Activated CD4-positive, alpha-beta T cell treated with anti-CD3 and anti-CD28 coated beads for 36 hours (primary cell): ENCODE measurements at places on chromosomes 2 and 18. TPM values are rescaled to one million over a fixed set of nuclear protein-coding genes. Genes with fewer than 3 reads are reported as not detected.

Gene TTC21B
- 28.5 TPM for total RNA-seq

Gene SERPINB3
- not detected for total RNA-seq

DNA sequence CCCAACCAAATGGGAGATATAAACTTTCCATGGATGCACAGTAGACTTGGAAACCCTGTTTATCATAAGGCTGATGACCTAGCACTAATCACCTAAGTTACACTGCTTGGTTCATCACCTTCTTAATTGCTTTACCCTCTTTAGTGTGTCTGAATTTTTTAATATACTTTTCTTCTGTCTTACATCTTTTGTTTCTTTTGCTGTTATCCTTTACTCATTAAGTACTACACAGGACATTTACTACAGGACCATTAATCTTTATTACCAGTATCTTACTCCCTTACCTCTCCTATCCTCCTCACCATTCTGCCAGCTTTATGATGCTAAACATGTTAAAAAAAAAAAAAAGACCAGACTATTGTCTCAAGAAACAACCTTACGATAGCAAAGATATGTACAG lies 333.6 kb downstream of the KIAA1328 start:
- no peak for DNase-seq

- peak; percentile 68 for DNase-seq
These were observed 711 bp downstream of the SFXN5 start for GRCh38 chr2:73070643-73071359.

- DNase-seq: no peak
These were observed 41.6 kb upstream of the SH3BP4 start for GRCh38 chr2:234910186-234910679.

Gene CCDC102B
- total RNA-seq: 2.3 TPM

- peak; percentile 67 for DNase-seq
These were observed 15.2 kb upstream of the AGFG1 start for GRCh38 chr2:227456772-227457171.

DNA sequence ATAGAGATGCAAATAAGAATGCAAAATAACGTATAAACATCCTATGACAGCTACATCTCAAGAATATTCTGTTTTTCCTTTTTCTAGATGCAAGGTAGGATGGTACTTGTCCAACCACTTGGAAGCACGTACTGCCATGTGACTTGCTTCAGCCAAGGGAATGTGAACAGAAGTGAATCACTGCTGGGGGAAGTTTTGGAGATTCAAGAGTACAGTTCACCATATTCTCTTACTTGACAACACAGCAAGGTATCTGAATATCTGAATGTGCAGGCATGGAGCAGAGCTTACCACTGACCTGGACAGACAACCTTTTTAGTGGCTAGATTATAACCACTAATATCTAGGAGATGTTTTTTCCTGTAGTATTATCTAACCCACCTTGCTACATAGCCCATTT lies 53.0 kb downstream of the TRIP12 start:
- DNase-seq: no peak

DNA sequence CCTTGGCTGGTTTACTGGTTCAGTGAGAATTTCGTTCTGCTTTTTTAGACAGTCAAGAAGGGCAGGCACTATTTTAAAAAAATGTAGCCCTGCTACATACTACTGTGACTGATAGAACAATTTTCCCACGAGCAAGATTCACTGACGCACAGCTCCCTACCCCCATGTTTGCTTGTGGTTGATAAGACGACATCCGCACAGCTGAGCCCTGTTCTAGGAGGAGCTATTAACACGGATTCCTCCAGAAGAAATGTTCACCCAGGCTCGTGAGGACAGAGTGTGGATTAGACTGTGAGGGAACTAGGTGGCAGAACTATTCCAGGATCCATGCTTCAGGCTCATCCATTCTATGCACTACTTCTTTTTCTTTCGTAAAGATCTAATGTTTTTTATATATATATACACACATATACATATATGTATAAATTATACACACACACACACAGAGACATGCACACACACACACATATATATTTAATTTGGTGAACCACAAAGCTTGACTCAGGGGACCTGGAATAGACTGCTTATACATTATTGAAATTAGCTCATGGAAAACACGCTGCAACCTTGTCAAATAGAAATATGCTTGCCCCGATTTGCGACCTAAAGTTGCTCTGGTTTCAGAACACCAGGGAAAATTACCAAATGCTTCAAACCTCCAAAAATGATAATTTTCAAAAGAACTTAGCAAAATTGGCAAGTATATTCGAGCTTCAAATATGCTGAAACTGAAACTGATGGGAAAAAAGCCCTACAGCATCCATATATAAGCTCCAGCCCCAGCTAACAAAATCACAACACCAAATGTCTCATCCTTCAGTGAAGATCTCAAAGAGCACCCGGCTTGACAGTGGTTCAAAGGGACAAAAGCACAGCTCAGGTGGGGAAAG lies 370.4 kb downstream of the SOCS6 start:
- DNase-seq: peak; percentile 63

DNA sequence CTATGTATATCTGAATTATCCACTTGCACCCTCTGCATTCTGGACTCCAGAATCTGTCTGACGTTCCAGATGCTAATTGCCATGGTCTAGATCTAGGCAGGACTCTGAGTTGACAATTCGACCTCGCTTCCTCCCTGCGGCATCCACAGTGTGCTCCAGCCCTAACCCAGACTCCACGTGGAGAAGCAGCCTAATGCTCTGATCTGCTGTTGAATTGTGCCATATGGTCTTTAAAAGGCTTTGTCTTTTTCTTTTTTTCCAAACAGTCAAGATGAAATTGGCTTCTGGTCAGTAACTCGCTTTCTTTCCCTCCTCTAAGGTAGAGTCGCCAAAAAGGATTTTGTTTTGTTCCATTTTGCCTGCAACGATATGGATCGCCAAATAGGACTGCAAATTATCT lies 752.6 kb upstream of the ID2 start:
- DNase-seq: no peak

DNA sequence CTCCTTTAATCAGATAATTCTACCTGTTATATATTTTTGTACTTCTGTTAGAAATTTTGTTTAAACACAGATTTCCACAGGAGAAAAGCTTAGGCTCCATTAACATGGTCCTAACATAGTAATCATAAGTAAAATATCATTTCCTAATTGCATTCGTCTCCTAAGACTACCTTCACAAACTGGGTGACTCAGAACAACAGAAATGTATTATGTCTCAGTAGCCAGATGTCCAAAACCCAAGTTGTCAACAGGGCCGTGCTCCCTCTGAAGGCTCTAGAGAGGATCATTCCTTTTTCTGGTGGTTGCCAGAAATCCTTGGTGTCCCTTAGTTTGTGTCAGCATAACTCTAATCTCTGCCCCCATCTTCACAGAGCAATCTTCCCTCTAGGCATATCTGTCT lies 5.4 kb downstream of the FBXO15 start:
- no peak for DNase-seq

Gene CXCR2
- 0.32 TPM for total RNA-seq

Gene GRB14
- total RNA-seq: not detected

DNA sequence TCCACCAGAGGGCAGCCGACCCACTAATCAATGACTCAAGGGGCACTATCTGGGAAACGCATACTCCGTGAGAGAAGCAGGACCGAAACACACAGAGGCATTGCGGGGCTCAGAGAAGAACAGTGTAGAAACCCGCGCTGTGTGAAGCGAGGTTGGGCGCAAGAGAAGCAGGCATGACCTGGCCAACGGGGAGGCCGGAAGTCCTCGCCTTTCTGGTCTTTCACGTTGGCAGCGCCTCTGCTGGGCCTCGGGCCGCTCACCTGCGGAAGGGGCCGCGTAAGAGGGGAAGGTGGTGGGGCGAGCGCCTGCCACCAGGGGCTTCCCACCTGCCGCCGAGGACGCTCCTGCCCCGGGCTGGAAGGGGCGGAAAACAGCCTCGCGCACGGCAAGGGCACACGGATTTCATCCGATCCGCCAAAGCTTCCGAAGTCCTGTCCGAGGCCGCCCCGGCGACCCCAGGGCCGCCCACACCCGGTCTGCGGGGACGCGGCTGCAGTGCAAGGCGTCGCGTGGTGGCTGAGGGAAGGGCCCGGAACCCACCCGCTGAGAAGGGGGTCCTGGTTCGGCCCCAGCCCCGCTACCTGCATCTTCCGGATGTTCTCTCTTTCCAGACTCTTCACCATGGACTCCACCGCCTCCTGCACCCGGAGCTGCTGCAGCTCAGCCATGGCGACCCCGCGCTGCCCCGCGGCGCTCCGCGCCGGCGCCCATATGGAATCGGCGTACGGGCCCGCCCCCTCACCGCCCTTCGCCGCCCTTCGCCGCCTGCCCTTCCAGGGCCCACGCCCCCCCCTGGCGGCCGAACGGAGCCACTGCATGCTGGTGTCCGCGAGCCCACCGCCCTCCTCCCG lies at the start of gene FAM136A:
TSS of gene FAM136A (minus strand) at position 724 of the 851 bp plus-strand sequence. CDS start at position 668, 56 bp downstream.
- DNase-seq: peak; percentile 93

Gene GALR1
- total RNA-seq: not detected

Gene BMP10
- total RNA-seq: not detected

Gene ALPG
- total RNA-seq: not detected

DNA sequence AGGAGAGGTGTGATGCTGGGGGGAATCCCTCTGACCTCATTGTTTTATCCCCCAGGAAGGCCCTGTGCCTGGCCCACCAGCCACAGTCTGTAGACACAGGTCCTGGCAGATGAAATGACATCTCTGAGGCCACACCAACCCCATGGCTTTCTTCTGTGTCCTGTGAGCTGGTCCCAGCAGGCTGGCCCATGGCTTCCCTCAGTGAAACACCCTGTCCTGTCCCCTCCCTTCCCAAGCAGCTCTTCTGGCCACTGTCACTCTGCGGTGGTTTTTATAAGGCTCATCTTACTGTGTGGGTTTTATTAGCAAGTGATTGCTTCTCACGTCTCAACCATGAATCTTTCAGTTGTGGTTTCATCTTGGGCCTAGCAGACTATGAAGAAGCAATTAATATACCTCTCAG lies 102.8 kb upstream of the STPG4 start:
- DNase-seq: no peak

- no peak for DNase-seq
These were observed 13.0 kb downstream of the MCM6 start for GRCh38 chr2:135863233-135863632.

GRCh38 chr2:88813612-88814011 lies 122.1 kb downstream of the RPIA start:
- DNase-seq: peak; percentile 15

Gene PTPN2
- 72.9 TPM for total RNA-seq

Gene PER2
- total RNA-seq: 13.5 TPM

GRCh38 chr18:3360211-3360610 lies 89.8 kb upstream of the TGIF1 start:
- no peak for DNase-seq

Gene PROKR1
- not detected for total RNA-seq

Gene INO80D
- 17.6 TPM for total RNA-seq

- DNase-seq: no peak
These were observed 195.6 kb upstream of the COPS8 start for GRCh38 chr2:236889791-236890704.

Gene ALLC
- not detected for total RNA-seq

DNA sequence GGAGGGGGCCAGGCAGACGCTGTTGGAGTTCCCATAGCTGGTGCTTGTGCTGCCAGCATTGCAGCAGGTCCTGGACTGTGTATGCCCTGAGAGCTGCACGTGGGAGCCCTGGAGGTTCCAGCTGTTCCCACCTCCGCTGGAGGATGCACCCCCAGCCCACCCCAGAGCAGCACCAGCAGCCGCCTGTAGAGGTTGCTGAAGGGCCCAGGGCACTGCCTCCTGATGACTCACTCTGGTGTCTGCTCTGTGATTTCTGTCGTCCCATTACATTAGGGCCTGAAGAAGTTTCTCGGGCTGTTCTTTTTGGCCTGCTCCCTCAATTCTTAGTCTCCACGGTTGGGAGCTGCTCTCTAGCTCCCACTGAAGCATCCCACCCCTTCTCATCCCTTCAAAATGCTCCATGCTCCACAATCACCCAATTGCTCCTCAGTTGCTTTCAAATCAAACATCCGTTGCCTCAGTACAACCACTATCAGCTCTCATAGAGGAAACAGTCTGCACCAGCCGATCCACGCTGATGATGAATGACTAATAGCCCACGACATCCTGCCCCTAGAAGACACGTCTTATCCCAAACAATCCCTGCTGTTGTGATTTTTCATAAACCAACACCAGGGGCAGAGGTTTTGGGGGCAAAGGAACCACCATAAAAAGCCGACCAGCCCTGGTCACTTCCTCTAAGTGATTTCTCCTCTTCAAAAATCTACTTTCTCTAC lies 65.2 kb upstream of the RNF152 start:
- DNase-seq: no peak

Gene DAPL1
- not detected for total RNA-seq

Gene LINC00305
- total RNA-seq: not detected

DNA sequence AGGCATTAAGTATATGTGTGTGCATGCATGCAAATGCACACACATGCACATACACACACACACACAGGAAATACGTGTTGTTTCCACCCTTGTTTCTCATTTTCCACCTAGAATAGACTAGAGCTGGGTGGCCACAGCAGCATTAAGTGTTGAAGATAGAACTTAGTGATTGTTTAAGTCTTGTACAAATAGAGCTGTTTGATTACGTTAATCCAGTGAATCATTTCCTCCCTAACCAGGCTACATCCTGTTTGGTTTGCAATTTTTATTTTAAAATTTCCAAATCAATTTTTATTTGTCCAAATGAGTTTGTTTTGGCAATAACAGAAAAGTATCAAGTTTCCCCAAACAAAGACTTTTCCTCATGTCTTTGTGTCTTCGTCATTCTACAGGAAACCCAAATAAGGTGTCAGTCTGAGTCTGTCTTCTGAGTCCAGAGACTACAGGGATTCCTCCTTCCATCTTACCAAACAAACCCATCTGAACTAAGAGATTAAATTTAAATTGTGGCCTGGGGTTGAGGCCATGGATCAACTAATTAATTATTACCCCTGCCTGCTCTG lies 74.6 kb upstream of the GALNT5 start:
- DNase-seq: no peak

DNA sequence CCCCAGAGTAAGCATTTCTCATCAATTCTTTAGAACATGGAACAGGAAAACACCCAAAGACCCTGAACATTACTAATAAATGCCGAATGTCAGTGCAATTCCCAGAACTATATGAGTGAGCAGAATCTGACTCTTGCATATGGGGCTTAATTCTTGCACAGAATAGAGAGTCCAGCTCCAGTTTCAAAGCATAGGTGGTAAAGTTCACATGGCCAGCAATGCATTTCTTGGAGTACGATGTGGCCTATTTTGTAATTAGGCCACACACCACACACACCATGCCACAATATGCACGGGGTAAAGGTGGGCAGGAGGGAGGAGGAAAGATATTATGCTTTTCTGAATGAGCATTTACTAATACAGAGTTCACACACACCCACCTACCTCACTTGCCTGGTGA lies 56.5 kb downstream of the PLA2R1 start:
- DNase-seq: no peak

GRCh38 chr18:22946846-22947245 lies 13.7 kb downstream of the RBBP8 start:
- no peak for DNase-seq
